ENCODE measurements at places on chromosomes 2 and 18.

DNA sequence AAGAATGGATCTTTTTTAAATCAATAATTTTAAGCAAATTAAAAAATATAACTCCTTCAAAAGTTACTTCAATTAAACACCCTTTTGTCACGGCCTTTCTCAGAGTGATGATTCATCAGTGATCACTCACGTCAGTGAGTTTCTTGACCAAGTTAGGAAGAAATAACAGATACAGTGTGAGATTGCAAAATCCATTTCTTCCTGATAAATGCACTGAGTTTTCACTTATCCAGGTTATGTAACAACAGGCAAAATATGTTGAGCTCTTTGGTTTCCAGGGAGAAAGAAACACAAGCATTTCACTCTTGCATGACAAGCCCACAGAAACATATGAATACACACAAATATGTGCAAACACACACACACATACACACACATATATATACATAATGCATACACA, 195.9 kb upstream of the CYRIA start:
- no peak overlapping the region for H3K4me3 ChIP-seq
- no peaks in the 10 kb centered on the region for H3K36me3 ChIP-seq
- H3K27me3 ChIP-seq = no peaks in the 10 kb centered on the region
- no peak overlapping the region for H3K27ac ChIP-seq

DNA sequence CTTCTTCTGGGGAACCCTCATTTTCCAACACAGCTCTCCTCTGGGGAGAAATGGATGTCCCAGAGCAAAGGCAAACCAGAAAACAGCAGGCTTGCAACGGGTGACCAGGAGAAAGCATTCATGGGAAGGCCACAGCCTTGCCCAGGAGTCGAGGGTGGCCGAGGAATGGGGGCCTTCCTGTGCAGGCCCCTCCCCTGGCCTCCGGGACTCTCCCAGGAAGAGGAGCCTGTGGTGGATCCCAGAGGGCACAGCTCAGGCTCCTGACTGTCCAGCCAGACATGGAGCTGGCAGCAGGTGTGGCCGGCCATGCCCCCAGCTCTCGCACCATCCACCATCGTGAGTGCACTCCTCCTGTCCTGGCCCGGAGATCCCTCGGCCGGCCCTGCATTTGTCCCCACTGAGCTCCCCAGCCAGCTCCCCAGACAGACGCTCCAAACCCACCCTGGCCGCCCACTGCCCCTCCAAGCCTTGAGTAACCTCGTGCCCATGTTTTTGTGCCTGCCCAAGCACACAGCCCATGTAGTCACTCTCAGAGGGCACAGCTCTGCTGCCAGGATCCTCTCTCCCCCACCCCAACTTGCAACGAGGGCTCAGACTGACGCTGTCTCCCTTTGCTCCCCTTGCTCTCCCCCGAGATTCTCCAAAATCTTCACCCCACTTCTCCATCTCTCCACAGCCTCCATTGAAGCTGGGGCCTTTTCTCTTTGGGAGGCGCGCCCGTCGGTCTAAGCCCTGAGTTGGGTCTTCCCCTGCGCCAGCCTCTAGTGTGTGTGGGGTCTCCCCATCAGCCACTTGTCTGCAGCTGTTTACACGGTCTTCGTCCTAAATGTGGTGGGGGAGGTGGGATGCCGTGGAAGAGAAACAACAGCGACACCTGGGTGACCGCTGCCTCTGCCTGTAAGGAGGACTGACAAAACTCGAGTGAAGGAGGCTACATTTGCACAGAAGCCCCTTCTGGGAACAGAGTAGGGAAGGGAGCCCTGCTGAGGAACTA, 9.8 kb downstream of the PRLH start:
- no peak overlapping the region for H3K4me3 ChIP-seq
- peaks cover 9% of the 10 kb centered on the region for H3K4me1 ChIP-seq
- no peaks in the 10 kb centered on the region for H3K27me3 ChIP-seq
- no peaks in the 10 kb centered on the region for H3K36me3 ChIP-seq
- no peak overlapping the region for H3K27ac ChIP-seq

GRCh38 chr2:241771286-241772062, 5.1 kb upstream of the GAL3ST2 start:
- peaks cover 26% of the 10 kb centered on the region for H3K4me1 ChIP-seq
- H3K36me3 ChIP-seq = no peaks in the 10 kb centered on the region
- H3K27ac ChIP-seq = peak overlapping the region; percentile 93

GRCh38 chr18:79826966-79827365, 29.2 kb downstream of the KCNG2 start:
- no peak for DNase-seq
- no peaks in the 10 kb centered on the region for H3K36me3 ChIP-seq
- no peak overlapping the region for H3K4me3 ChIP-seq
- H3K27me3 ChIP-seq = peaks cover 8% of the 10 kb centered on the region
- no peak overlapping the region for H3K27ac ChIP-seq

GRCh38 chr2:104412384-104412783, 441.5 kb upstream of the POU3F3 start:
- H3K36me3 ChIP-seq = no peaks in the 10 kb centered on the region
- peaks cover 51% of the 10 kb centered on the region for H3K27me3 ChIP-seq
- no peak overlapping the region for H3K27ac ChIP-seq
- peaks cover 3% of the 10 kb centered on the region for H3K4me1 ChIP-seq
- H3K4me3 ChIP-seq = no peak overlapping the region

GRCh38 chr2:174493549-174494331, 6.9 kb upstream of the GPR155 start:
- no peak overlapping the region for H3K27ac ChIP-seq
- H3K36me3 ChIP-seq = no peaks in the 10 kb centered on the region
- peaks cover 2% of the 10 kb centered on the region for H3K27me3 ChIP-seq
- DNase-seq = no peak
- peaks cover 10% of the 10 kb centered on the region for H3K4me1 ChIP-seq
- H3K4me3 ChIP-seq = no peak overlapping the region

DNA sequence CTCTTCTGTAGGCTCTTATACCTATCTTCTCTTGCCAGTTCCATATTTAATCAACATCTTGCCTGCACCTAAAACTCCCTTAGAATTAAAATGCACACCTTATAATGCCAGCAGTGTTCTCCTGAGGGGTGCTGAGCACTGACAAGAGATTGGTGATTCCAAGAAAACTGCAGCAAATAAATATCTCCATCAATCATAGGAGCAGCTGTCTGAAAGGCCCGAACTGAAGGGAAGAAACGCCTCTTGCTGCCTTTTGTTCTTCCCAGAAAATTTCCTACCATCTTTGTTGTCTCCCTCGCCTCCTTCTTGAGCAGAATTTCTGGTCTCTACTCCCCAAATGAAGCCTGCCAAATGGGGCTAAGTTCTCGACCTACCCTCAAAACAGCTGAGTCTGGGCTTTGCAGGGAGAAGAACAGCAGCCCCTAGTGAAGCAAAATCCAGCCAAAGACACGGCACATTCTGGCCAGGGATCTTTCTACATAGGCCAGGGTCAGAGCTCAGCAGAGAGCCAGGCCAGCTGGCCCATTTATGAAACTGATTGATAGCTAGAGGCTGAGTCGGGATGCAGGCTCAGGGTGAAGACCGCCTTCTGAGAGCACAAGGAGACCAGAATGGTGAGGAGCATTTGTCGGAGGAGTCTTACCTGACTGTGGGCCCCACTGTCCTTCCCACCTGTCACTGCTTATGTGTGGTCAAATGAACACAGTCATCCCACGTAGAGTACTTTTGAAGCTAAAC, 20.4 kb upstream of the TMEM247 start:
- DNase-seq = no peak
- H3K36me3 ChIP-seq = no peaks in the 10 kb centered on the region
- no peaks in the 10 kb centered on the region for H3K27me3 ChIP-seq
- no peak overlapping the region for H3K27ac ChIP-seq
- no peak overlapping the region for H3K4me3 ChIP-seq

DNA sequence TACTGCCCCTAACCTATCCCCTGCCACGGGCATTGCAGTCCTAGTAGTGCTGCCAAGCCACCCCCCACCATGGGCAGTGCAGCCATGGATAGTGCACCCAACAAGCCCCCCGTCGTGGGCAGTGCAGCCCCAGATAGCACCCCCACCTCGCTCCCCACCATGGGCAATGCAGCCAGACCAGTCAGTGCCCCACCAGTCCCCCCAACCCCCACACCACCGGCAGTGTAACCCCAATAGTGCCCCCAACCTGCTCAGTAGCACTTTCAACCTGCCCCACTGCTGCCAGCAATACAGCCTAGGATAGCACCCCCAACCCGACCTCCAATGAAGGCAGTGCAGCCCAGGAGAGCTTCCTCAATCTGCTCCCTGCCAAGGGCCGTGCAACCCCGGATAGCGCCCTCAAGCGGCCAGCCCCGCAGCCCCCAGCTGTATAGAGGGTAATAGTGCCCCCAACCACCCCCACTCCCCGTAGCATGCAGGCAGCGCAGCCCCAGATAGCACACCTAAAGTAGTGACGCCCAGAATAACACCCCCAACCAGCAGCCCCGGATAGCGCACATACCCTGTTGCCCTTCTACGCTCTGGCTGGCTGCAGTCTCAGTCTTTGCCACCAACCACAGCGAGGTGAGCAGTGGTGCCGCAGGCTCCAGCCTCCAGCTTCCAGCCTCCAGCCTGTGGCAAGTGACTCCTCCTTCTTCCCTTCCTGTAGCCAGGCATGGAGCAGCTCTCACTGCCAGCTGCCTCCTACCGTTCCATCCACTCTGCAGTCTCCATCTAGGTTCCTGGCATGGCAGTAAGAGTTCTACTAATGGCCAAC, 45.4 kb upstream of the ANKRD62 start:
- H3K27me3 ChIP-seq = peaks cover 12% of the 10 kb centered on the region
- H3K36me3 ChIP-seq = no peaks in the 10 kb centered on the region
- H3K27ac ChIP-seq = no peak overlapping the region
- H3K4me1 ChIP-seq = no peaks in the 10 kb centered on the region
- DNase-seq = no peak

- no peak for DNase-seq
- no peak overlapping the region for H3K4me3 ChIP-seq
- H3K36me3 ChIP-seq = no peaks in the 10 kb centered on the region
These were observed 120.0 kb downstream of the DOCK10 start for GRCh38 chr2:224922142-224922727.

DNA sequence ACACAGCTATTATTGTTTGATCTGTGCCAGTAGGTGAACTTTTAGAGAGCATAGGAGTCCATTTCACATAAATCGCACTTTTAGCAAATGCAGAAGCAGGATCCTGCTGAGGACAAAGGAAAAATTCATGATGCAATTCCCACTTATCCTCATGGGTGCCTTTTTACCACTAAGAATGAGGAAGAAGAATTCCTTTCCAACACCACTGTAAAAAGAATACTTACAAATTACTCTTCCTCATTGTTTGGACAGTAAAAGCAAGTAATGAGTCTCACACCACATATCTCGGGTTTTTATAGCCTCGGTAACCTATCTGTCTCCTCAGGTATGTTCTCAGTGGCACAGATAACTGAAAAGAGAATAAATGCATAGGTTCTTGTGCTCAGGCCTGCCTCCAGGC, 238.5 kb downstream of the MTX2 start:
- no peak for DNase-seq
- H3K4me1 ChIP-seq = no peaks in the 10 kb centered on the region
- H3K27me3 ChIP-seq = peaks cover 34% of the 10 kb centered on the region
- no peak overlapping the region for H3K4me3 ChIP-seq
- H3K36me3 ChIP-seq = no peaks in the 10 kb centered on the region

DNA sequence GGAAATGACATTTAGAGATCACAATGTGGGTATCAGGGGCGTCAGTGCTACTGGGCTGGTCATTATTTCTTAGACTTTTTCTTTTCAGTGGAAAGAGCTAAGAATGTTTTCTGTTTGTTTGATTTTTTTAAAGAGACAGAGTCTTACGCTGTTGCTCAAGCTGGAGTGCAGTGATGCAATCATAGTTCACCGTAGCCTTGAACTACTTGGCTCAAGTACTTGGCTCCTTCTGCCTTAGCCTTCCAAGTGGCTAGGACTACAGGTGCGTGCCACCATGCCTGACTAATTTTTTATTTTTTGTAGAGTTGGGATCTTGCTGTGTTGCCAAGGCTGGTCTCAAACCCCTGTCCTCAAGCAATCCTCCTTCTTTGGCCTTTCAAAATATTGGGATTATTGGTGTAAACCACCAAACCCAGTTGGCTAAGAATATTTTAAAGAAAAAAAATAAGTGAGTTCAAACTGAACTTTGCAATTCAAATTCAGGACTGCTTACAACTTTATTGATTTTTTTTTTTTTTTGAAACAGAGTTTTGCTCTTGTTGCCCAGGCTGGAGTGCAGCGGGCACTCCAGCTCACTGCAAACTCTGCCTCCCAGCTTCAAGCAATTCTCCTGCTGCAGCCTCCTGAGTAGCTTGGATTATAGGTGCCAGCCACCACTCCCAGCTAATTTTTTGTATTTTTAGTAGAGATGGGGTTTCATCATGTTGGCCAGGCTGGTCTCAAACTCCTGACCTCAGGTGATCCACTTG, 154.2 kb downstream of the MIB1 start:
- H3K4me1 ChIP-seq = peaks cover 10% of the 10 kb centered on the region
- DNase-seq = no peak
- H3K27me3 ChIP-seq = no peaks in the 10 kb centered on the region
- no peak overlapping the region for H3K4me3 ChIP-seq

GRCh38 chr18:40431071-40431985, 1523.7 kb upstream of the PIK3C3 start:
- DNase-seq = no peak
- H3K27me3 ChIP-seq = no peaks in the 10 kb centered on the region
- H3K36me3 ChIP-seq = no peaks in the 10 kb centered on the region
- peaks cover 12% of the 10 kb centered on the region for H3K4me1 ChIP-seq
- peak overlapping the region; percentile 0 for H3K27ac ChIP-seq
- no peak overlapping the region for H3K4me3 ChIP-seq

- no peak for DNase-seq
- H3K36me3 ChIP-seq = no peaks in the 10 kb centered on the region
- H3K27me3 ChIP-seq = no peaks in the 10 kb centered on the region
- peaks cover 28% of the 10 kb centered on the region for H3K4me1 ChIP-seq
These were observed 33.2 kb upstream of the FOSL2 start for GRCh38 chr2:28359222-28360057.
